ENCODE measurements at places on chromosomes 2 and 18.

GRCh38 chr2:9401646-9402371 lies 21.5 kb downstream of the ITGB1BP1 start:
- DNase-seq: no peak

DNA sequence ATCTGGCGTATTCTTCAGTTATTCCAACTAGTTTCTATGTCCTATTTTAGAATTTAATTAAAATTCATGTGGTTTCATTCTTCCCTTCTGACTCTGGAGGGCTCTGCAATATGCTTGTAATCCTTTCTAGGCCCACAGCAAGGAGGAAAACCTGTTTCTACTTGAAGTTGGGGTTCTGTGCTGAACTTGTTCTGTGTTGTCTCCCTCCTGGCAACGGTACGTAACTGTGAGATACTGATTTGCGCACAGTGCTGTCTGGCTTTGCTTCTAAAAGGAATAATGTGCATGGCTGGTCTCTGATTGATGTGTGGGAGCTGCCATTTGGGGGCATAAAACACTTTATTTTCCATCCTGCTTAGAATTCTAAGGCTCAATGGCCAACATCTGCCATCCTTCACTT lies 81.7 kb downstream of the NABP1 start:
- no peak for DNase-seq

DNA sequence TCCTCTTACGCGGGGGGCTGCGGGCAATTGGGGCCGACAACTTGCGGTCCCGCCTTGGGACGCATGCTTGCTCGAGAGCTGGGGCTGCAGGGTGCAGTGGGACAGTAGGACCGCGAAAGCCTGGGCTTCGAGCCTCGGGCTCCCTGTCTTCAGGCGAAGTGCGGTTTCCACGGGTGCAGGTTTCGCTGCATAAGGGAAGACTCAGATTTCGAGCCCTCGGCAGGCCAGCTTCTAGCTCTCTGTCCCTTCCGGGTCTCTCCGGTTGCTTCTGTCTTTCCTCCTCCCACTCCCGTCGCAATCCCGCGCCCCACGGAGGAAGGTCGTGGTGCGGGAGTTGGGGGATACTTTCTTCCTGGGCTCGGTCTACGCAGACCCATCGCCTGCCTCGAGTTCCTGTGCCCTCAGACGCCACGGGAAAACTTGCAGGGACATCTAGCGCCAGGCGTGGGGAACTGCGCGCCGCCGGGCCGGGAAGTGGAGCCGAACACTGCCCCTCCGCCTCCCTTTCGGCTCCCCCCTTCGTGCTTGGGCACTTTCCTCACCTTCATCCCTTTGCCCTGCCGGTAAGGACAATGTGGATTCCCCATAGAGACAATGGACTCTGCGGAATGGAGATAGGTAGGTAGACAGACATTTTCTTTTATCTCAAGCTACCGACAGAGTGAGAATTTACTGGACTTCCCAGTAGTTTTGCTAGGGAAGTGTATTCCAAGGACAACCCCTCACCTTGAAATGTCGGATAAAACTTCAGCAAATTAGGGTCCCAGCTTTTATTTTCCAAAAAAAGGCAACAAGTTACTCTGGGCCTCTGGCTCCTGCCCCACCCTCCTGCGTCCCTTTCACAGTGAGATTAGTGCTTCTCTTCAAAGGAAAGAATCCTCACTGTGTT lies 4.2 kb upstream of the HOXD13 start:
- no peak for DNase-seq

GRCh38 chr2:182666674-182667314 lies 49.3 kb upstream of the DNAJC10 start:
- DNase-seq: no peak

DNA sequence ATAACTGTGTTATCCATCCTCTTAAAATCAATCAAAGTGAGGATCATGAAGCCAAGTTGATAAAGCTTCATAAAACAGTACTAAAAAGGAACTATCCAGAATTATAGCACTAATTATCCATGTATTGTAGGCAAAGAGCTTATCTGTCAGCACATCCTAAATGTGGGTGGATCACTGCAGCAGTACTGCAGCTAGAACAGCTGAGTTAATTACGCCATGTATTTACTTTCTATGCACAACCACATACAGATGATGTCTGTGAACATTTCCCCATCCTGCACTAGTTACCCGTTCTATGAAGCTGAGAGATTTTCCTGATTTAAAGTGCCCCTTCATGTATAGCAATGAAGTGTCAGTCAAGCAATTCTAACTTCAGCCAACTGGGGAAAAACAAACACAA lies 96.6 kb downstream of the RAPH1 start:
- no peak for DNase-seq

DNA sequence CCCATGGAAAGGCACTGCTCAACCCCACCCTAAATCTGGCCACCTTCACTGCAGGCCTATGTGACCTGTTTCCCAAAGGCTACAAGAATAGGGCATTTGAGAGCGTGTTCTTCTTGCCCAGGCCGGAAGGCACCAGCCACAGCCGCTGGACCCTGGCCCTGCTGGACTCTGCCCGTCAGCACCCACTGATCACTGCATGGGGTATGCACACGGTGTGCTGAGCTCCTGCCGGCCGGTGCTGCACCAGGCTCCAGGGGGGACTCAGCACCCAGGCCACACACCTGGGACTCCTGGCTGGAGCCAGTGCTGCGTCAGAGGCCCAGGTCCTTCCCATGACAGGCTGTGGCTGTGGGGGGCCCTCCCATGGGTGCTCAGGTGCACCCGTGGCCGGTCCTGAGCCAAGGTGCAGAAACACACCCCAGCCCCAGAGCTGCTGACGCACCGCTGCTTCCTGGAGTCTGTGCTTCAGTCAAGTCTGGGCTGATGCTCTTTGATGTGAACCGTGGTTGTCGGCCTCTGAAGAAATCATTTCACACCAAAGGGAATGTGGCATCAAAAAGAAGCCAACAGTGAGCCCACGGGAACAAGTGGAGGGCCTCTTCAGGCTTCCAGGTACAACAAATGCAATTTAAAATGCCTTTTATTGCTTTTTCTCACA lies 6.5 kb downstream of the KCNG2 start:
- DNase-seq: no peak
